ENCODE measurements at places on chromosomes 6 and 20. TPM values are rescaled to one million over a fixed set of nuclear protein-coding genes. Genes with fewer than 3 reads are reported as not detected.
A peak's percentile ranks its signal among the peaks of the same experiment; 100 is the strongest.

DNA sequence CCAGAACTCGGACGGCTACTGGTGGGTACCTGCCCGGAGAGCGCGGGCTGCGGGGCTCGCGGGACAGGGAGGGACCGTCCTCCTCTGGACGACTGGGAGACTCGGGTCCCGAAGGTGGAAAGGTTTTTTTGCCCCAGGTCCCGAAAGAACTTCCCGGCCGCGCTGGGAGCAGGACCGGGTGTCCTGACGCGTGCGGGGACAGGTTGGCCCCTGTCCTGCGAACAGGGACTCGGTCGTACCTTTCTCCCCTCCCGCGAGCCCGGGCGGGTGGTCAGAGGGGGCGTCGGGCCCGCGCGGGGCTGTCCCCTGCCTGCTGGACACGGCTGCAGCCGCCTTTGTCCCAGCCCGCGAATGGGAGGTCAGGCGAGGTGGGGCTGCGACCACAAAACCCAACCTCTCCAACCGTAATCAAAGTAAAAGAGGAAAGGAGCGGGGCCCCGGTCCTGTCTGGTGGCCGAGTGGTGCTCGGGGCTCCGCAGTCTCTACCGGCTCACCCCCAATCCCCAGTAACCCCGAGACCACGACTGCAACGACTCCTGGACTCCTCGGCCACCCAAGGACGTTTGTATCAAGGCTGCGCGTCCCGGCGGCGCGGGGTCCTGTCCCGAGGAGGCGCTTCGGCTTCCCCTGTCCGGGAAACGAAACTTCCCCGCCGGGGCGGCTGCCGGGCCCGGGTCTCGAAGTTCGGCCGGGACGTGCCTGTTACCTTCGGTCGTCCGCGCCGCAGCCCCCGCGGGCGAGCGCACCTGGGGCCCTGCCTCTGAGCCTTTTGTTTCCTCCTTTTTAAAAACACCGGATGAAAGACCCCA lies 798 bp downstream of the DSP start:
- DNase-seq, result no peak

DNA sequence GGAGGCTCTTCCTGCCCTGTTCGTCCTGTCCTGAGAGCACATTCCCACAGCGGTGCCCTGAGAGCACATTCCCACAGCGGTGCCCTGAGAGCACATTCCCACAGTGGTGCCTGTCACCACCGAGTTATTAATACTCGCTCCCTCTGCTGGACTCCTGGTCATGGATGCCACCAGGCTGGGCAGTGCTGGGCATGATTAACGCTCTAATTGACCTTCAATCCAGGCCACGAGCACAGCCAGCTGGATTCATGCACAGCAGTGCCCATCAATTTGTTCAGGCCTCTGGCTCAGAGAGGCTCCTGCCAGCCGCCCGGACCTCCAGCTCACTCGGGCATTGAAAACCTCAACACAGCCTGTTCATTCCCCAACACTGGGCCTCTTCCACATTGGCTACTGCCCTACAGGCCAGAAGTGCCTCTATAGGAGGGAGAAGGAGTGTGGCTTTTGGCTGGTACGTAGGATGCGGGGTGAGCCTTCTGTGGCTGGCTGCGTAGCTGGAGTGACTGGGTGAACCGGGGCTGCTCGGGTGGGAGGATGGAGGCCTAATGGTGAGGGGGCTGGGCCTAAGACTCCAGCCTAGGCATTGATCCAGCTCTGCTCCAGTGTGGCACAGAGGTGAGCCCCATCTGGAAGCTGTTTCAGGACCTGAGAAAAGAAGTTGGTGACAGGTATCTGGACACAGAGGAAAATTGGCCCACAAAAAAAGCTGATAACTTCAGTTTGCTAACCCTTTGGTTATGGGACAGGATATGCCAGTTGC lies 9.3 kb downstream of the IP6K3 start:
- DNase-seq, result no peak

DNA sequence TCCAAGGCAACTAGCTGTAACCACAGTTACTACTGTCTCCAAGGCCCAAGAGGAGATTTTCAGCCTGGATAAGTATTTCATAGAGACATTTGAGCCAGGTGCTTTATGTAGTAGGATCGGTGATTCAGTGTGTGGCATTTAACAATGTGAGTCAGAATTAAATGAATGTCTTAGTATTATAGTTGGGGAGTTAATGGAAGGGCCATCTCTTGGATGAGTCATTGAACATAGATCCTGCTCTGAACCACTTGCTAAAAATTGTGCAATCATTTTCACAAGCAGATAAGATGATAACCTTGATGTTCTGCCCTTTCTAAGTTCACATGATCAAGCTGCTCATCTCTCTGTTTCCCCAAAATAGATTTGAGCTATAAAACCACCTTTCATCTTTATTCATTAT lies 668.9 kb upstream of the CITED2 start:
- no peak for DNase-seq

GRCh38 chr6:108748055-108748454 lies 100.2 kb upstream of the ARMC2 start:
- no peak for DNase-seq

GRCh38 chr6:16716321-16716858 lies 44.9 kb downstream of the ATXN1 start:
- DNase-seq, result no peak

Gene PCIF1
- total RNA-seq, result 53.4 TPM

Gene CRYBG1
- 5.9 TPM for total RNA-seq

Gene CALHM6
- 0.60 TPM for total RNA-seq

Gene RAB44
- total RNA-seq, result 0.87 TPM

Gene FAM217A
- total RNA-seq, result not detected

- DNase-seq, result no peak
These were observed 545.8 kb upstream of the CITED2 start for GRCh38 chr6:139920027-139920775.

GRCh38 chr20:50717974-50718761 lies 13.2 kb upstream of the PARD6B start:
- DNase-seq, result no peak

DNA sequence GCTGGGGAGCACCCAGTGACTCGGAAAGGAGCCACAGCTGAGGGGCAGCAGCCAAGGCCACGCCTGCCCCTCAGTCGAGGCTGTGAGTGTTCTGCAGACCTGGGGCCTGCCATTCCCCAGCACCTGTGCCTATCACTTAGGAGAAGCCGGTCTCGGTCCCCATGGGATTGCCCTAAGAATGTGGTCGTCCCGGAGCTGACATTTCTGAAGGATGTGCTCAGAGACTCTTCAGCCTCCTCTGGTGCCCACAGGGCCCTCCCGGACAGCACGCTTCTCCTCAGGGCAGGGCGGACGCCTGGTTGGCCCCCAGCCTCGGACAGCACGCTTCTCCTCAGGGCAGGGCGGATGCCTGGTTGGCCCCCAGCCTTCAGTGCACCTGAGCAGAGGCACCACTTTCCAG lies 223.9 kb downstream of the ERMARD start:
- DNase-seq, result no peak

- no peak for DNase-seq
These were observed 250.8 kb downstream of the LAMA2 start for GRCh38 chr6:129133770-129134192.

GRCh38 chr20:64131406-64131805 lies 24.0 kb upstream of the NPBWR2 start:
- no peak for DNase-seq

DNA sequence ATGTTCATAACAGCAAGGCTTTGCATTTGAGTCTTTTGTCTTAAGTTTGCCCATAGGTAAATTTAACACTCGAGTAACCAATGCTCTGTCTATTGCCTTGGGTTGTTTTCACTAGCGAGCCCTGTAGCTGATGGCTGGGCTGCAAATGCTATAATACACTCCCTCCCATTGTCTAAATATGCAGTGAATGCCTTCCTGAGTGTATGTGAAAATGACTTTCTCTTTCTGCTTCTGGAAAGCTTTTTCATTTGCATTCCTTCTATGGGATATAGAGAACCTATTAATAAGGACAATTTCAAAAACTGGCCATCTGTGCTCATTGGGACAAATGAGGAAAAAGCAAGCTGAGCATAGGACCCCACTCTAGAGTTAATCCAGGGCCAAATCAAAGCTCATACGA lies 156.5 kb upstream of the FBXL4 start:
- no peak for DNase-seq

DNA sequence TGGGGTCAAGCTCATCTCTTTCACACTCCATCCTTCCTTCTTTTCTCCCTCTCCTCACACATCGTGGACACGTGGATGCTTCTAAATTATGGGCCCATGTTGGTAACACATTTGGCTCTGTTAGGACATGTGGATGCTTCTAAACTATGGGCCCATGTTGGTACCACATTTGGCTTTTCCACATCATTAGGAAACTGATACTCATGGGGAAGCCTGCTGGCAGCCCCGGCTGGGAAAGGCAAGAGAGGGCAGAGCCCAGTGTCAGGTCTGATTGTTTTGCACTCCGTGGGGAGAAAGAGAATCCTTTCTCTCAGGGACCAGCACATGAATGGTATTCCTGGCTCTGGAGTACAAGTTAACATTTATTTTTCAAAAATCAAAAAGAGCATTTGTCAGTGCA lies 4.0 kb upstream of the CST1 start:
- DNase-seq, result no peak

- DNase-seq, result no peak
These were observed 27.2 kb downstream of the TGM3 start for GRCh38 chr20:2323051-2323450.

GRCh38 chr6:123788319-123788718 lies 15.3 kb upstream of the NKAIN2 start:
- DNase-seq, result no peak

DNA sequence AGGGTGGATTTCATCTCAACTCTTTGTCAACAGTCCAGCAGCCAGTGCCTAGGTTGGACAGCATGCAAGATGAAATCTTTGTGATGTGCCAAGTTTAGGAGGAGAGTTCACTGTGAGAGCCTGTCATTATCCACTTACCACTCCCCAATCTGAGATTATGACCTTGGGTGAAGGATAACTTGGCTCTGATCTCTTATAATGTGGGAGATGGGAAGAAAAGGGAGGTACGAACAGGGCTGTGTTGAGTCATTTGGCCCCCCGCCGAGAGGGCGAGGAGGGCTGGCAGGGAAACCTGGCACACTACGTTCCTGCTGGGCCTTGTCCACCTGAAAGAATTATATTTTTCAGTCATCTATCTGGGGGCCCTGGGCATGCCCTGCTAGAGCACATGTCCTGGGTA lies 35.8 kb downstream of the LAMA4 start:
- DNase-seq, result peak; percentile 43

Gene DNAH8
- total RNA-seq, result not detected

Gene RFX6
- 0.22 TPM for total RNA-seq

Gene PSORS1C1
- 8.5 TPM for total RNA-seq

DNA sequence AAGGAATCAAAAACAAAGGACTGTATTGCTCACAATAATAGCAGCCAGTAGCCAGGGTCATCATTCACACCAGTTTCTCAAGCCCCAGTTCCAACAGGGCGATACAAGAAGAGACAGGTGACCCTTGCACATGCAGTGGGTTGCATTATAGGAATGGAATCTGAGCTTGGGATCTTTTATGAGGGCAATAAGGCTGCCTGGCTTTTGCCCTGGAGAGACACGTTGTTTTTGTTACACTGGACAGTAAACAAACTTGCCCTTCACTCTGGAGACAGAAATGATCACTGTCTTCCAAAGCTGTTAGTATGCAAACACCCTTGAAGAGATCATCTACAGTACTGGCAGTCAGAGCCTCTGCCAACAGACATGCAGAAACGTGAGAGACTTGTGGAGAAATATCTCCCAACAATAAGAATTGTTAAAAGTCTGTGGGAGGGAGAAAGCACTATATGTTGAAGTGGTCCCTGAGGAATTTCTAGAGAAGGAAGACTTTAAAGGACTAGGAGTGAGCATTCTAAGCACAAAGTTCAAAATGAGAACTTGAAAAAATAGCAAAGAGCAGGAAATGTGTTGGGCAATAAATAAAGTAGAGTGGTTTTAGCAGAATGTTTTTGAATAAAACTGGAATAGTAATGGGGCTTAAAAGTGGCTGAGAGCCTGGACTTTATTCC lies 6.2 kb upstream of the COL12A1 start:
- no peak for DNase-seq

Gene FAM83C
- total RNA-seq, result not detected

GRCh38 chr6:80543598-80544222 lies 437.2 kb downstream of the BCKDHB start:
- no peak for DNase-seq

Gene LPA
- not detected for total RNA-seq

Gene RIPOR3
- 36.9 TPM for total RNA-seq

GRCh38 chr6:37316071-37316470 lies 37.7 kb upstream of the RNF8 start:
- DNase-seq, result no peak

Gene RIPPLY2
- not detected for total RNA-seq

Gene OR2J3
- not detected for total RNA-seq

DNA sequence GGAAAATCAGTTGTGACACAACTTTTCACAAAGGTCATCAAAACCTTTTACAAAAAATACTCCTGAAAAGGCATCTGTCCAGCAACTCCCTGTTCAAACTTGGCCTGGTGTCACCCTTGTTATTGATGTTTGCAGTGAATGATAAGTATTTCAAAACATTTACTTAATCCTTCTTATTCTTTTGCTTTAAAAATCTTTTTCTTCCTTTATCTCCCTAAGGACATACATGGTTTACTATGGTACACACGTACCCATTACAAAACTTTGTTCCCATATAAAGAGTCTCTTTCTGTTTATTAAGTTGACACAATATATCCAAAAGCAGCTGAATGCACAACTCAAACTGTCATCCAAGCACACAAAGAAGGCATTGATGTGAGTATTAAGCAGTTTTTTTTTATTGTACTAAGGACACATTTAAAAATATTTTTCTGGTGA lies 17.5 kb downstream of the GSTA2 start:
- DNase-seq, result no peak

Gene UBE2C
- 1.5 TPM for total RNA-seq

Gene RSPO3
- 10.2 TPM for total RNA-seq

- no peak for DNase-seq
These were observed 269.5 kb downstream of the PLCB1 start for GRCh38 chr20:8401556-8401955.

Gene FNDC1
- total RNA-seq, result 6.3 TPM

Gene MACROD2
- total RNA-seq, result 4.0 TPM

DNA sequence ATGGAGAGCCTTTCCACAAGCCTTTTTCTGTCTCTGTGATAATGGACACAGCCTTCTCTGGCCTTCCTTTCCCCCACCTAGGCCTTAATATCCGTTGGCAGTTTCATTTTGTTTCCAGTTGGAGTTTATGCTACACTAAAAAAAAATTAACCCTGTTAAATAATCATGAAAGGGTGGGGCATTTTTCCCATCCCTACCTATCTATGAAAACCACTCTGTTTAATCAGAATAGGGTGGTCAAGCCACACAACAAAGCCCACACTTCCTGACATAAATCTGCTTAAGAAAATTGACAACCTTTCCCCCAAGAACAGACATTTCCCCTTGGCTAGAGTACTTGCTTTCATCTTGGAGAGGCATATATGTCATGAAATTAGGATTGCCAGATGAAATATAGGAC lies 14.2 kb downstream of the TXLNB start:
- DNase-seq, result no peak

Gene TGM2
- 46.5 TPM for total RNA-seq

GRCh38 chr20:38090061-38090460 lies 56.5 kb downstream of the RPRD1B start:
- no peak for DNase-seq

Gene SLC35F1
- total RNA-seq, result 40.4 TPM

GRCh38 chr6:152783217-152783878 lies 32.8 kb downstream of the VIP start:
- no peak for DNase-seq

All from tibial nerve (tissue), 4 donors.